ENCODE measurements at places on chromosomes 6 and 20. TPM values are rescaled to one million over a fixed set of nuclear protein-coding genes. Genes with fewer than 3 reads are reported as not detected.

OR2H1 gene
- not detected for total RNA-seq

BCAS1 gene
- not detected for total RNA-seq

OLIG3 gene
- total RNA-seq: not detected

ZSCAN16 gene
- 5.4 TPM for total RNA-seq

HSPA12B gene
- not detected for total RNA-seq

Data from T-helper 2 cell treated with Interferon-gamma antibody and Interleukin-4, amounts not matched to agents 100 ng/mL and 5 ng/mL, for 36 hours (primary cell).